ENCODE measurements at places on chromosomes 5 and 9. TPM values are rescaled to one million over a fixed set of nuclear protein-coding genes. Genes with fewer than 3 reads are reported as not detected.

PCDHA3 gene
- total RNA-seq = under 0.01 TPM

SNCAIP gene
- 37.4 TPM for total RNA-seq

PTGS1 gene
- total RNA-seq = 5.2 TPM

DNAJC21 gene
- 26.6 TPM for total RNA-seq

BTNL9 gene
- total RNA-seq = 0.19 TPM

ADAMTS12 gene
- total RNA-seq = 0.19 TPM

FREM1 gene
- total RNA-seq = not detected

ZNF367 gene
- total RNA-seq = 6.8 TPM

DNAJB5 gene
- 6.0 TPM for total RNA-seq

MYORG gene
- 3.6 TPM for total RNA-seq

TAL2 gene
- not detected for total RNA-seq

NMUR2 gene
- not detected for total RNA-seq

CAMK4 gene
- 0.10 TPM for total RNA-seq

NUTM2G gene
- total RNA-seq = not detected

OR4F3 gene
- total RNA-seq = 0.19 TPM

SUSD3 gene
- total RNA-seq = 0.98 TPM

ACOT12 gene
- total RNA-seq = not detected

PCDHA12 gene
- under 0.01 TPM for total RNA-seq
